ENCODE measurements at places on chromosomes 7 and 10.

- DNase-seq, result no peak
Measured at GRCh38 chr7:139232904-139233303, 1.9 kb downstream of the UBN2 start.

GRCh38 chr10:132173185-132173584 is 13.6 kb upstream of the DPYSL4 start:
- DNase-seq, result no peak

- DNase-seq, result no peak
Measured at GRCh38 chr7:115229401-115230105, 307.7 kb downstream of the MDFIC start.

DNA sequence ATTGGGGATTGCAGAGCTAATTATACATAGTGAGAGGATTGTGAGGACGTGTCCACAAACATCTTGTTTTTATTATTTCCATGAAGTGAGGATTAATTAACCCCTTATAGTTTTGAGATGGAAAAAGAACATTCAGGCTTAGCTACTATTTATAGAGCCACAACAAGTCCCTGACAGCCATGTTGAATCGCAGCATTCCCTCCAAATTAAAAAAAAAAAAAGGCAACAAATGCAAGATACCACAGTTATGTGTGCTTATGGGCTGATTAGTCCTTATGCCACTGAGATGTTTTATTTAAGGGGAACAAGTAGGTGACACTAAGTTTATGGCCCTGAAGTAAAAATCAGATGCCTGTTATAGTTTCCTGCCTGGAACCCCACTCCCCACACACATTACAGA is 350.3 kb downstream of the GPAM start:
- DNase-seq, result no peak

DNA sequence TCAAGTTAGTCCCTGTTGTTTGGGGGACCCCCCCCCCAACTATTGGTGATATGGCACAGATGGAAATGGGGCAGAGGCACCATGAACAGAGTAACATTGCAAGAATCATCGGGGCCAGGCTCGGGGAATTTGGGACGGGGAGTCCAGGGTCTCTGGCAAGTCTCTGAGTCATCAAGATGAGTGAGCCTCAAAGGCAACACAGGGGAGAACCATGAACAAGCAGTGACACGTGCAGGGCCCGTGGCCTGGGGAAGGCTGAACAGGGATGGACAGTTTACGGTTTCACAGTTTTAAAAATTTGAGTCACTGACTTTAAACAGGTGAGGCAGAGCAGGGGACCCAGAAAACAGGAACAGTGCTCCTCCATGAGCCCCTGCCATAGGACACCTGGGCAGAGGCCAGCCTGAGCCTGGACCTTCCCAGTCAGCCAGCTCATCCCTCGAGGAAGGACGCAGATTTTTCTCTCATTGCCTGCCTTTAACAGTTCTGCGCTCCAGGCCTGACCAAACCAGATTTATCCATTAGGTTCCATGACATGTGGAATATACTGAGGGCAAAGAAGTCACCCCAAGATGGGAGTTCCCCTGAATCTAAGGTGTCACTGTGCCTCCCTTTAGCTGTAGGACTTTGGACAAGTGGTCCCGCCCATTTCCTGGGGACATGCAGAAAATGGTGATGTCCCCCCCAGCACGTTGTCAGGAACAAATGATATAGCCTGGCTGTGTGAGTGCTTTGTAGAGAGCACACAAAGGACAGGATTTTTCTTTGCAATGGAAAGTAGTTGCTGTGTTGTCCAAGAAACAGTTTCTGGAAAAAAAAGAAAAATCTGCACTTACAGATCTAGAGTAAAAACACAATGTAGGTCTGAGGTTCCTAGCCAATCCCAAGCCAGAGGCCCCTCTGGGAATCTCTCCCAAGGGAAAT is 23.8 kb downstream of the CHST15 start:
- DNase-seq, result no peak

Data from activated T-cell treated with anti-CD3 and anti-CD28 coated beads for 4 hours (primary cell).